ENCODE measurements at places on chromosomes 7 and 10.

GRCh38 chr10:59096631-59097030, 79.8 kb upstream of the PHYHIPL start:
- DNase-seq = no peak

DNA sequence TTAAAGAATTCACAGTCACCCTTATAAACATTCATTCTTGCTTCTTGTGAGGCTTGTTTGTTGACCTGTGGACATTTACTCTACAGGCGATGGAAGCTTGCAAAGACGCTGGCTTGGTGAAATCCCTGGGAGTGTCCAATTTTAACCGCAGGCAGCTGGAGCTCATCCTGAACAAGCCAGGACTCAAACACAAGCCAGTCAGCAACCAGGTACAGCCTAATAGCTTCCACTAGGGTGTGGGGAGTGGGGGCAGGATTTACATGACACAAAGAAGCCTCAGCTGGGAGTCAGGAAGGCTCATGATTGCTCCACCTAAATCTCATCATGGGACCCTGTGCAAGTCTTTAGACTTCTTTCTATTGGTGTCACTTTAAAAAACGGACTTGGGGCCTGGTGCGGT, 29.0 kb downstream of the AKR1D1 start:
- no peak for DNase-seq

DNA sequence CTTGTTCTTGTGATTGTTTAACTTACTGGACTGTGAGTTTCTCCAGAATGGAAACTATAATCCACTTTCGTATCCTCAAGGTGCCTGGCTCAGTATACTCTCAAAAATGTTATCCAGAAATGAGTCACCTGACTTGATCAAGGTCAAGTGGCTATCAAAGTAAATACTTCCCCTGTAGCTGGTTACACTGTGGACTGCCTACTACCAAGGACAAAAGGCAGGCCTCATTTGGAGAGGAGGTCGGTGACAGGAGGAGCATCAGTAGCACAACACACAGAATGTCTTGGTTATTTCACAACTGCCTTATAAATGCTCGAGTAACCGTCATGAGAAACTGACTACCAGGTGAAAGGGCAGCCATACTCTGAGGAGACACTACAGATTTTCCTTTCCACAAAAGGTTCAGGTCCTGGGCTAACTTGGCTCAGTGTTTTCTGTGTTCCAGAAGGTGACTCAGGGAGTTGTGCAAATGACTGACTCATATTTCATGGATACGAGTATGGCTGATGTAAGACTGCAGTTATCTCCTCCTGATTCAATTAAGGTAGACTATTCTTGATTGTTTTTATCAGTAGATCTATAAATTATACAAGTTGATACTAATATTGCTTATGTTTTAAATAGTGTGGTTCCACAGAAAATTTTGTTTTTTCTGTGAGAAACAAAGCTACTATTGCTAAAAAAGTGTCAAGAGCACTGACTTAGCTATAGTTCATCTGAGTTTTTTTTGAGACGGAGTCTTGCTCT, 4.2 kb upstream of the CCNY start:
- no peak for DNase-seq

DNA sequence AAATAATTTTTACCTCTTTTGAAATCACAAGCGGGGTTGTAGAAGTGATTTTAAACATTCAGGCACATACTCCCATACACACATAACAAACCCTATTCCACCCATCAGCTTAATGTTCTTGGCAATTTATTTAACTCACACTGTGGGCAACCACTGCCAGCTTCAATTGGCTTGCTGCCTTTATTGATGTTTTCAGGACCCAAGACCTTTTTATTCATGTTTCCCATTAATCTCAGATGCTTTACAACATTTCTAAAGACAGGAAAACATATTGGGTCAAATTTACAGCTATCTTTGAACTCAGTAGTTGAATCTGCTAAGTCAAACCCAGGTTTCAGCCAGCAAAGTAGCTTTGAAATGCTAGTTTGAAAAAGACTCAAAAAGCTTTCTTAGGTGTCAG, 72.9 kb upstream of the TEX47 start:
- DNase-seq = no peak

DNA sequence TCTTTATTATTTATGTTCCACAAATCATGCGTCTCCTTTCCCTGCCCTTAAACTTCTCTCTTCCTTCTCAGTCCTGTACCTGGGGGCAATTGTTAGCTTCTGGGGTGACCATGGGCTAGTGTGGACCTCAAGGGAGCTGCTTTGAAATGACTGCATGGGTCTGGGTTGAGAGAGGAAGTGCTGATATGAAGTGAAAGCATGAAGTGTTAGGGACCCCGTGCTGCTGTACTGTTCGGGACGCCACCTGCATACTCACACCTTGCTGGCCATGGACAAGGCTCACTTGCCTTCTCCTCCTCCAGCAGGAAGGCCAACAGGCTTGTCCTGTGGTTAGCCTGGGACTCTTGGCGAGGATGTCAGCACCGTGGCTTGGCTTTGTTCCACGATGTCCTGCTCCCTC, 56.7 kb downstream of the MTPN start:
- DNase-seq = no peak

DNA sequence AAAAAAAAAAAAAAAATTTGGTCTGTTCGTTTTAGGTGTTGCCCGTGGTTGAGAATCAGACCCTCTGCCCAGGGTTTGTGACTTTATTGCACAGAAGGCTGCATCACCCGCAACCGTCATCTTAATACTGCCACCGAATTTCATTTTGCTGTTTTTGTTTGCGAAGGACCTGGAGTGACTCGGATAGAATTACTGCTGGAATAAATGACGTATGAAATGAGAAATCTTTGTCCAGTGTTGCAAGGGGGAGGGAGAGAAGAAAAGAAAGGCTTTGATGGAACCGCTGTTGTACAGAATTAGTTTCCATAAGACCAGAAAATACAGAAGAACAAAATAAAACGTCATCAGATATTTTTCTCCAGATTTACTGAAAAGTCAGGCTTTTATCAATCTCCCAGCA, 103.3 kb downstream of the GALNT17 start:
- no peak for DNase-seq

DNA sequence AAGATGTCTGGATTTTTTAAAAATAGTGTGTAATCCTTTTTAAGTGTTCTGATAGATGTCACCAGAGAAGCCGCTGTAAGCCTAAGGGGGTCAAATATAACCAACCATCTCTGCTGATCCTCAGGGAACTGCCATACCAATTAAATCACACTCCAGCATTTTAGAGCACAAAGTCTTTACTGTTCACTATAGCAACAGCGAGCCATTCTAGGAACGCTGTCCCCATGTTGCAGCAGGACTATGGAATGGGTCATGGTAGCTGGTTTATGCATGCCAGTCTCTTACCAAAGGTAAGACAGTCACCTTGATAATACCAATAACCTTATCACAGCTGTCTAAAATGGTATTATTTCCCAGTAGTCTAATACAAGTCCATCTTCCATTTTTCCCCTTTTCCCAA, 33.5 kb downstream of the TRIM24 start:
- no peak for DNase-seq

- DNase-seq = no peak
Measured at GRCh38 chr7:64882341-64883112, 20.5 kb upstream of the ZNF273 start.

GRCh38 chr7:21914671-21915070, 31.0 kb downstream of the CDCA7L start:
- no peak for DNase-seq

DNA sequence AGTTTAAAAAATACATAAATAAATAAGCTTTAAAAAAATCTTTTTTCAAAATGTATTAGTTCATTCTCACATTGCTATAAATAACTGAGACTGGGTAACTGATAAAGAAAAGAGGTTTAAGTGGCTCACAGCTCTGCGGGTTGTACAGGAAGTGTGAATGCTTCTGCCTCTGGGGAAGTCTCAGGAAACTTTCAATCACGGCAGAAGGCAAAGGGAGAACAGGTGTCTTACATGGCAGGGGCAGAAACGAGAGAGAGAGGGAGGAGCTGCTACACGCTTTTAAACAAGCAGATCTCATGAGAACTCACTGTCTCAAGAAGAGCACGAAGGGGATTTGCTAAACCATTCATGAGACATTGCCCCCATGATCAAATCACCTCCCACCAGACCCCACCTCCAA, 114.6 kb downstream of the DNAJC1 start:
- no peak for DNase-seq

Measured in CD4-positive, alpha-beta T cell treated with Interleukin-15 for 1 hour (primary cell).